ENCODE measurements at places on chromosomes 16 and 17.

- DNase-seq = no peak
These were observed 308.7 kb upstream of the TNRC6C start for GRCh38 chr17:77649717-77650211.

DNA sequence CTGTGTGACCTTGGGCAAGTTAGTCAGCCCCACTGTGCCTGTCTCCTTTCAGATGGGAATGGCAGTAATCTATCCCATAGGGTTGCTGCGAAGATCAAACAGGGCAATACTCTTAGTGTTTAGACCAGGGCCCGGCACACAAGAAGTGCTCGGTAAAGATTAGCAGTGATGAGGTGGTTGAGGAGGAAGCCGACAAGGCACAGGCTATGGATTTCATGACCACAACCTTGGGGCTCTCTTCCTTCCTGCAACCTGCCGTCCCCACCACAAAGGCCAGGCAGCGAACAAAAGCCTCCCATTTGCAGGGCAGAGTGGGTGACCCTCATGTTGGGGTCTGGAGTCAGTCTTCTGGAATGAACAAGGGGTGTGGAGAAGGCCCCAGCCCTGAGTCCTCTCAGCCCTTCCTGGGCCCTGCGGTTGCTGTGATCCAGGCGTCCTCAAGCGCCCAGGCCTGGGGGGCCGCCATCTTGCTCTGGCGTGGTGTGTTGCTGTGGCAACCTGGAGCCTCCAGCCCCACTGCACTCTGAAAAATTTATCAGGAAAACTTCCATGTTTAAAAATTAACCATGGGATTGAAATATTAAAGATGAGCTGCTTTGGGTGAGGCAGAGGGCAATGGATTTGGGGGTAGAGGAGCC lies 9.8 kb downstream of the ADAM11 start:
- DNase-seq = no peak

GRCh38 chr16:22736791-22737190 lies 77.2 kb upstream of the HS3ST2 start:
- no peak for DNase-seq

DNA sequence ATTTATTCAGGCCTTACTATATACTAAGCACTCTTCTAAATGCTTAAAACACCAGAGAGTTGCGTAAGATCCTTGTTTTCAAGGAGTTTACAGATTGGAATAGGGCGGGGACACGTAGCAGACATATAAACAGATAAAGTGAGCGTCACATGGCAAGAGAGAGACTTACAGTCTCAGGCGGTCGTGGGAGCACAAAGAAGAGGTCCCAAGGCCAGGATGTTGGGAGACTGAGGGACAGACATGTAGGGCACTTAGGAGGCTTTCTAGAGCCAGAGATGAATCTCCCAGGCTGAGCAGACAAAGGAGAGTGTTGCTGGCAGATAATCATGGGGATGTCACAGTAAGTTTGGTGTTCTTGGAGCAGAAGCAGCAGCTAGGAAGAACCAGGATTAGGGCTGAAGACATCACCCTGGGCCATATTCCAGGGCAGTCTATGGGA lies 119.1 kb upstream of the ANKFN1 start:
- no peak for DNase-seq

DNA sequence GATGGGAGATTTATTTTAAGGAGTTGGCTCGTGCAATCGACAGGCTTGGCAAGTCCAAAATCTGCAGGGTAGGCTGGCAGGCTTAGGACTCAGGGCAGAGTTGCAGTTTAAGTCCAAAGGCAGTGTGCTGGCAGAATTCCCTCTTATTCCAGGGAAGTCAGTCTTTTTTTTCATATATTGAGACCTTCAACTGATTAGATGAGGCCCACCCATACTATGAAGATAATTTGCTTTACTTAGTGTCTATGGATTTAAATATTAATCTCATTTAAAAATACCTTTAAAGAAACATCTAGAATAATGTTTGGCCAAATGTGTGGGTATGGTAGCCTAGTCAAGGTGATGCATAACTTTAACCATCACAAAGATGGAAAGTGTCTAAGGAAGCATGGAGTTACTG lies 99.8 kb downstream of the CNTNAP4 start:
- DNase-seq = no peak

DNA sequence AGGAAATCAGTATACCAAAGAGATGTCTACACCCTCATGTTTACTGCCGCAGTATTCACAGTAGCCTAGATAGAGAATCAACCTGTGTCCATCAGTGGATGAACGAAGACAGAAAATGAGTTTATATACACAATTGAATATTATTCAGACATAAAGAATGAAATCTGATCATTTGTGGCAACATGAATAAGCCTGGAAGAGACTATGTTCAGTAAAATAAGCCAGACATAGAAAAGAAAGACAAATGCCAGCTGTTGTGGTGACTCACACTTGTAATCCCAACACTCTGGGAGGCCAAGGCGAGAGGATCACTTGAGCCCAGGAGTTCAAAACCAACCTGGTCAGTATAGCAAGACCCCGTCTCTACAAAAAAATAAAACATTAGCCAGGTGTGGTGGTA lies 16.1 kb downstream of the NUDT16L1 start:
- DNase-seq = no peak

GRCh38 chr16:74603848-74604247 lies 3.1 kb downstream of the GLG1 start:
- no peak for DNase-seq

- no peak for DNase-seq
These were observed 2.3 kb downstream of the GALK1 start for GRCh38 chr17:75762513-75763268.

DNA sequence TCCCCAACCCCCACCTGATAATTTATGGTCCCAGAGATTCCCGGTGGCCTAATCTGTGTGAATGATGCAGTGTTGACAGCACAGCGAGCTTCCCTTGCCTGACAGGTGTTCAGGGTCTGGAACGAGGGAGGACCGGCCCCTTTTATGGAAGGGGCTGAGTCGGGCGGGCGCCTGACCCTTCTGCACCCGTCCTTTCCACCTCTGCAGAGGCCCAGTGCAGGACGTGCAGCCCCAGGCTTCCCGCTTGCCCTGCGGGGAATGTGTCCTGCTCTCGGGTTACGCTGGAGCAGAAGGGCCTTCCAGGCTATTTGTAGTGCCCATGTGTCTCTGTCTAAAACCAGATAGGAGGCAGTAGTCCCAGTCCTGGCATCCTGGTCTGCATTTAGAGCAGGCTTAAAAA lies 16.2 kb downstream of the SMTNL2 start:
- DNase-seq = no peak

DNA sequence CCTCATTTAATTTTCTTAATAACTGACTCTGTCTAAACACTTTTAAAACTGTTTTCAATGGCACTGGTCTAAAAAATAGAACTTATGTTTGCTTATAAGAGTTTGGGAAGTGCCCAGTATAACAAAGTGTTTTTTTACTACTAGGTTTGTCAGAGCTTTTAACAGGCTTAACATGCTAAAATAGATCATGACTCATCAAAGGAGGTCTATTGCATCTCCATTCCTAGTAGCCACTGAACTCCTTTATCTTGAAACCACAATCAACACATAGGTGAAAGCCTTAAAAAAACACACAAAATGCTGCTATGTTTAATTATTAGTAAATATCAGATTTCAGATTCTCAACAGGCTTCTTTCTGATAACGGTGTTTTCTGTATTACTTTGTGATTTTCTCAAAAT lies 196.4 kb upstream of the KIF2B start:
- no peak for DNase-seq

DNA sequence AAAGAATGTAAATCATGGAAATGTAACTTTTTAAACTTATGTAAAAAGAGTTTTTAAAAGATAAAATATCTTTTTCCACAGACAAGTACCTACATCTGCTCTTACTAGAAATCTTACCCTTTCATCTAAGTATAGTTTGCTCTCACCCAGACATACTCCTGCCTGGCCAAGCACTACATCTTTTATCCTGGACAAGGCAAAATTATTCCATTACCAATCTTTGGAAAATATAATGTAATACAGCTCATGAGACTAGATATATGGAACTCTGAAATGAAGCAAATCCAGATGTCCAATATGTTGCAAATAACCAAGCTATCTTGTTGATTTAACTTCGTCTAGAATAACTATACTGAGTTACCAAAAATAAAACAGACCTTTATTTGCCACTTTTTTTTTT lies 50.0 kb downstream of the VMP1 start:
- no peak for DNase-seq

GRCh38 chr16:1707193-1707790 lies 1.3 kb downstream of the MAPK8IP3 start:
- DNase-seq = no peak
